A172 (cell line): ENCODE measurements at places on chromosomes 7 and 10. TPM values are rescaled to one million over a fixed set of nuclear protein-coding genes. Genes with fewer than 3 reads are reported as not detected.

The CTNNA3 gene
- under 0.01 TPM in 1 of 2 replicates, not detected in the other for total RNA-seq

The MKX gene
- 185 and 203 TPM in 2 replicates for total RNA-seq

- DNase-seq = no peak
These were observed 622.0 kb downstream of the TYW1 start for GRCh38 chr7:67618556-67619162.

DNA sequence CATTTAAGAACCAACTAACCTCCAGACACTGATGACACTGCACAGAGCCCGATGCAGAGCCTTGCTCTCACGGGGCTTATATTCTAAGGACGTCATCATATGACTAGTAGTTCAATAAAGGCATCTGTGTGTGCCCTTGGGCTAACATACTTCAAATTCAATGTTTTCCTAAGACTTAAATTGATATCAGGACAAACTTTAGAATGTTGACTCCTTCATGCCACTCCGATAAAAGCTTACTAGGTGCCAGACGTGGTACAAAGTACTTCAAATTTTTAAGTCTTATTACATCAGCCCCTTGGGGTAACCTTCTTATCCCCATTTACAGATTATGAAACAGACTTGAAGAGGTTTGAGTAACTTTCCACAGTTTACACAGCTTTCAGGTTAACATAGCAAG lies 191.1 kb upstream of the PLXNA4 start:
- no peak for DNase-seq

DNA sequence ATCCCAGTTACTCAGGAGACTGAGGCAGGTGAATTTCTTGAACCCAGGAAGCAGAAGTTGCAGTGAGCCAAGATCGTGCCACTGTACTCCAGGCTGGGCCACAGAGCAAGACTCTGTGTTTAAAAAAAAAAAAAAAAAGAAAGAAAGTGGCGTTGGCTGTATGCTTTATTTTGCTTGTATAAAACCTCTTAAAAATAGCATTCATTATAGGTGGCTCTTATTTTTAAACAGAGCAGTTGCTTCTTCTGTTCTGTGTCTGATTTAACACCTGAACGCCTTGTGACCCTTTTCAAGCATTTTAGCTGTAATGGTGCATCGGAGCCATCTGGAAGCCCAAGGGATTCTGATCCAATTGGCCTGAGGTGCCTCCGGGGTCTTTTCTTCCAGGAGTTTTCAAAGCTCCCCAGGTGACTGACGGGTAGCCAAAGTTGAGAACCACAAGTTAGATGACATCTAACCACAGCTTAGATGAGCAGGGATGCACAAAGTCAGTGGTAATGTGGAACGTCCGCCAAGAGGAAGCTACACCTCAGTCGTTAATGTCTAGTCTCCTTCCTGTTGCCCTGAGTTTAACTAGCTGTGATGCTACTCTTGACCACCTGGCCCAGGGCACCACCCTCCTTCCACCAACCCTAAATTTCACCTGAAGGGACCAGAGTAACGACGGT lies 274.6 kb upstream of the KLF6 start:
- DNase-seq = no peak
